HS-5 (cell line): ENCODE measurements at places on chromosomes 12 and 14.

- DNase-seq, result no peak
Measured at GRCh38 chr12:8563356-8563755, 22.7 kb upstream of the CLEC4E start.

GRCh38 chr12:48183876-48184548 is 568 bp downstream of the CCDC184 start:
- DNase-seq, result no peak

DNA sequence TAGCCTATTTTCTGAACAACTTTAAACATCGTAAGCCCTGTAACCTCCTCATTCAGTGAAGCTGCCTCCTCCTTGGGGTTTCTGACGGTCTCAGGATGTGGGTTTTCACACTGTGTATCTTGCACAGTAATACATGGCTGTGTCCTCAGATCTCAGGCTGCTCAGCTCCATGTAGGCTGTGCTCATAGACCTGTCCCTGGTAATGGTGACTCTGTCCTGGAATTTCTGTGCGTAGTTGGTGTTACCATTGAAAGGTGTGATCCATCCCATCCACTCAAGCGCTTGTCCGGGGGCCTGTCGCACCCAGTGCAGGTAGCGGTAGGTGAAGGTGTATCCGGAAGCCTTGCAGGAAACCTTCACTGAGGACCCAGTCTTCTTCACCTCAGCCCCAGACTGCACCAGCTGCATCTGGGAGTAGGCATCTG is 980.5 kb downstream of the TMEM121 start:
- no peak for DNase-seq

DNA sequence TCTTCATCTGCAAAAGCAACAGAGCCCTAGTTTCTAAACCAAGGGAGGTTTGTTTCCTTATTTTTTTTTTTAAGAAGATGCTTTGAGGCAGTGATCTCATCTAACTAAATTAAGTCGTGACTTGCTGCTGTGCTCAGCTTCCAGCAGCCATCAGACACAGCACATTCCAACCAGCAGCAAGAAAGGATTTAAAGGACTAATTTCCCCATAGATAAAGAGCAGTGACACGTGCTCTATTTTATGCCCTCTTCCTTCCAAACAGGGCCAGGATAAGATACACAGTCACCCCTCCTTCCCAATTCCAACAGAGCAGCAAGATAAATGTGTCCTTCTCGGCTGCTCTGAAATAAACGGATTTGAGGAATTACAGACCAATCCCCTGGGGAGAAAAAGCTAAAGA is 81.7 kb downstream of the PRKAB1 start:
- DNase-seq, result no peak

DNA sequence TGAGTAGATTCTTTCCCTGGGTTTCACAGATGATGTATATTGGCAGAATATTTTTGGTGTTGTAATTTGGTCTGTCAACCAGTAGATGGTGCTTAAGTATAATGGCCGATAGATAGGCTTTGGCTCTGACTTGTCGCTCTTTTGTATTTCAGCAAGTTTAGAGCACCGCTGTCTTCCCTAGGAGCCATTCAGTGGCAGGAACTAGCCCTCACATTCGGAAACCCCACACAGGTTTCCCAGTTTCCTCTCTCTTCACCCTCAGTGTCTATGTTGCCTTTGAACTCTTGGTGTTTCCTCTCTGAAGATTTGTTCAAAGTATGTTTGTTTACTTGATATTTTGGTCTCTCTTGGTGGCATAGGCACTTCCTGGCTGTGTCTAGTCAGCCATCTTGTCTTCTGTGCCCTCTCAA is 102.2 kb downstream of the GPHN start:
- no peak for DNase-seq

DNA sequence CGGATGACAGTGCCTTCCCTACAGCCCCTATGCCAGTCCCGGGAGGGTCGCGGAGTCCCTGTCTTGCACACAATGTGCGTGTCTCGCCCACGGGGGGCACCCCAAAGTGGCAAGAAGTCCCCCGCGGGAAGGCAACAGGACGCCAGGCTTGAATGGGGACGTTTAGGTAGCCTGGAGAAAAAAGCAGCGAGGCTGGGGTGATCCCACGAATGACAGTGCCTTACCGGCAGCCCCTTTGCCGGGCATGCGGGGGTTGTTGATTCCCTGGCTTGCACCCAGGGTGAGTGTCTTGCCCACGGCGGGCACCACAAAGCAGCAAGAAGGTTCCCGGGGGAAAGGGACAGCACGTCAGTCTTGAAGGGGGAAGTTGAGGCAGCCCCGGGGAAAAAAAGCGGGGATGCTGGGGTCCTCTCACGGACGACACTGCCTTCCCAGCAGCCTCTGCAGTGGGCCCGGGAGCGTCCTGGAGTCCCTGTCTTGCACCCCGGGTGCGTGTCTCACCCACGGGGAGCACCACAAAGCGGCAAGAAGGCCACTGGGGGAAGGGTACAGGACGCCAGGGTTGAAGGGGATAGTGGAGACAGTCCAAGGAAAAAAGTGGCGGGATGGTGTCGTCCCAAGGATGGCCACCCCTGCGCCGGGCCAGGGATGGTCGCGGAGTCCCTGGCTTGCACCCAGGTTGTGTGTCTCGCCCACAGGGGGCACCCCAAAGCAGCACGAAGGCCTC is 156.8 kb upstream of the ALG10B start:
- DNase-seq, result no peak

DNA sequence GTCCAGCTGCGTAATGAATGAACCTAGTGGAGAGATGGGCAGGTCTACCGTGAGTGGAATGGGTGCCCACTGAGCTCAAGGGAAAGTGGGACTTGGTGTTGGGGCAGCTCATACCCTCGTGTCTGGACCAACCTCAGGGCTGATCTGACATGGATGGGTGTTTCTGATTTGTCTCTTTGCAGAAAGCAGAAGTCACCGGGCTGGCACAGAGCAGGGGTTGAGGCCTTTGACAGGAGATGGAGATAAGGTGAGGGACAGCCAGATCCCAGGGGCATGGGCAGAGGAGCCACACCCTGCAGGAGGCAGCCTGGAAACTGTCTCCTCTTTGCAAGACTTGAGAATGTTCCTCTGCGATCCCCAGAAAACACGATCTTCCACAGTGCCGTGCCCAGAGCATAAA is 20.9 kb upstream of the PPP1CC start:
- DNase-seq, result no peak

DNA sequence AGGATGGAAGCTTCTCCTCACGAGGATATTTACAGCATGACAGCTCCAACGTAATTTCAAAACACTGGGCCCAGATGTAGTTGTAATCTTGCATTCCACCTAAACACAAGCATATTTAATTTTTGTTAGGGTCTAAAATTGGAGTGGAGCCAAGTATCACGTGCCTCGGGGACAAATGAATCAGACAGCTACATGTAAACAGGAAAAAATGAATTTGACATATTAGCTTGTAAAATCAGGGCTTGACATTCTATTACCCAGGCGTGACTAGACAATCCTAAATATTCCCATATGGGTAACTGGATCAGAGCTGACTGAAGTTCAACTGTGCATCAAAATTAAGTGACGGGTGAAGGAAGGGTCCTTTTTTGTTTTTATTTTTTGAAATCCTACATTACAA is 59.0 kb downstream of the MDM2 start:
- no peak for DNase-seq

DNA sequence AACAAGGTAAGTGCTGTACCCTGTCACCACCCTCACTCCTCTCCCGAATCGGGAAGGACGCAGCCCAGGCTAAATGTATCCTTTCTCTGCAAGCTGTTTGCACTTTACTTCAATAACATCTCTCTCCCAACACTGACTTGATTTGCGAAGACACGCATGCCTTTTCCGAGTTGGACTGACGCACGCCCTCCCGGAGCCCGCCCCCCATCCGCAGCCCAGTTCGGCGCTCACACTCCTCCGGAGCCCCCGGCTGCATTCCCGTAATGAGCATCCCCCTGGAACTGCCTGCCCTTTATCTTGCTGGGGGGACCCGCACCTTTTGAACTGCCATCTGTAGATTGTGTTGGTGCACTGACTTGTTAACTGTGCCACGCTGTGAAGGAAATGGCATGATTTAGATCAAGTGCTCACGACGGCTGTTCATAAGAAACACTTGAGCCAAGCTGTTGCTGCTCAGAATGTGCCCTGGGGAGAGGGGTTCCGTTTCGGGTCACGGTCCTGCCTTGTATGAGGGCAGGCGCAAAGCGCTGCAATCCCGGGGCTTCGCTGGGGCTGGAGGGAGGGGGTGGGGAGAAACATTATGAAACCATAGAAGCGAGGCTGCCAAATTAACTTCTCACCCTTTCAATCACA is 176.6 kb upstream of the CDKN3 start:
- DNase-seq, result no peak

GRCh38 chr14:91599994-91600393 is 89.9 kb upstream of the PPP4R3A start:
- no peak for DNase-seq

DNA sequence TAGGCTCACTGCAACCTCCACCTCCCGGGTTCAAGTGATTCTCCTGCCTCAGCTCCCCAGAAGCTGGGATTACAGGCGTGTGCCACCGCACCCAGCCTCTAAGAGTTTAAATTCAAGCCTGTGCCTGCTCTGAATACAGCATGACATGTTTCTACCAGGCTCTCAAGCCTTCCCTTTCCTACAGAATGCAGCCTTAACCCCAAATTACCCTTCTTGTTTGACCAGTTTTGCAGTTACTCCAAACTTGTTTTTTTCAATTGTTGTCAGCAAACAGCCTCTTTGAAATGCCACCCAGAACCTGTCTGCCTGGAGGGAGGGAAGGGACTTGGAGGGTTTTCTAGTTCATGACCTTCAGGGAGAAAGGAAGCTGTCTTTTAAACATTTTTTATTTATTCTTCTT is 15.4 kb downstream of the GLTP start:
- DNase-seq, result no peak

GRCh38 chr12:64889434-64890216 is 65.2 kb downstream of the TBC1D30 start:
- no peak for DNase-seq

DNA sequence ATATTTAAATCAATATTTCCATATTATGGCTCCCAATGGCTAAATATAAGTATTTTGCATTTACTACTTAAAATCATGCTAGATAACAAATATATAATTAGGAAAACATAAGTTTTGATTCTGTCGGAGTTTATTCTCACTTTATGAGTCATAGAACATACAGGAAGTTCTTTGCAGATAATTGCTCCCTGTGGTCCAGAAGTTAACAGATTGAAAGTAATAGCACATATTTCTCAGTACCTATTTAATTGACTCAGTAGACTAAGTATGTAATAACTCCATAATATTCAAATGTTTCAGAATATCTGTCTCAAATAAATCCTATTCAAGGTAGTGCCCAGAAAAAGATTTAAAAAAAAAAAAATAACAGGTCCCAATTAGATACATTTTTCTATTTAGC is 806.0 kb upstream of the ATXN7L3B start:
- DNase-seq, result no peak

GRCh38 chr12:24678436-24678835 is 270.5 kb downstream of the BCAT1 start:
- no peak for DNase-seq

DNA sequence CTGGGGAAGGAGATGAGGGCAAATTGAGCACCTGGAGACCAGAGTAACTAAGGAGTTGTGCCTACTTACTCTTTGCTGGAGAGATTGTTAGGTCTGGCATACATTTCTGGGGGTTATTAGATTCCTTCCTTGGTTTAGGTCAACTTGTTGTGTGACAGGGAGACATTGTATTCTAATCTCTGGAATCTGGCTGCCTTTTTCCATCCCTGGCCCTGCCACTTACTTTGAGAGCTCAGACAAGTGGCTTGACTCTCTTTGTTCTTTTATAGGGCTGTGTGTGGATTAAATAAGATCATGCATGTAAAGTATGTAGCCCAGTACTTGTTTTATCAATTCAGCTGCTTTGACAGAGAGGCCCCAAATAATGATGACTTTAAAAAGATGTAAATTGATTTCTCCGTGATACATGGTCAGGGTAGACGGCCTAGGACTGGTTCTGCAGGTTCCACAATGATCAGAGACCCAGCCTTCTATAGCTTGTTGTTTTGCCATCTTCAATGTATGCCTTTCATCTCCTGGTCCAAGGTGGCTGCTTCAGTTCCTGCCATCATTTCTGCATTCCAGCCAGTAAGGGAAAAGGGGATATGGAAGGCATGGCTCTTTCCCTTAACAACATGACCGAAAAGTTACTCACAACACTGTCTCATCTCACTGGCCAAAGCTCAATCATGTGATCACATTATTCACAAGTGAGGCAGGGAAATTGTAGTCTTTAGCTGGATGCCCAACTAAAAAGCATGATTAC is 72.6 kb downstream of the CHST11 start:
- DNase-seq, result no peak

- DNase-seq, result no peak
Measured at GRCh38 chr12:100671396-100672074, 98.1 kb downstream of the GAS2L3 start.

DNA sequence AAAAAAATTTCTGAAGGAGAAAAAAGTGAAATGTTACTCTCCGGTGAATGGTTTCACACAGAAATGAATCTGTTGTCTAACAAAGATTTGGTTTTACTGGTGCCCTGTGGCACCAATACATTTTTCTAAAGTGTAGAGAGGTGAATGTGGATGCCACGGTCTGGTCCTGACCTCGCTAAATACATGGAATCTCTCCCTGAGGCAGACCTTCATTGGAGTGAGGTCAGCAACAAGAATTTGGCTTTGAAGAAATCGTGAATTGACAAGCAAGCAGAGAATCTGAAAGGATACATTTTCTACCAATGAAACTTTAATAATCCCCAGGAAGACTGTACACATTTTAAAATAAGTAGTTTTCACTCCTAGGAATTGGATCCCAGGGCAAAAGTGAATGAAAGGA is 81.2 kb upstream of the OTOGL start:
- DNase-seq, result no peak

DNA sequence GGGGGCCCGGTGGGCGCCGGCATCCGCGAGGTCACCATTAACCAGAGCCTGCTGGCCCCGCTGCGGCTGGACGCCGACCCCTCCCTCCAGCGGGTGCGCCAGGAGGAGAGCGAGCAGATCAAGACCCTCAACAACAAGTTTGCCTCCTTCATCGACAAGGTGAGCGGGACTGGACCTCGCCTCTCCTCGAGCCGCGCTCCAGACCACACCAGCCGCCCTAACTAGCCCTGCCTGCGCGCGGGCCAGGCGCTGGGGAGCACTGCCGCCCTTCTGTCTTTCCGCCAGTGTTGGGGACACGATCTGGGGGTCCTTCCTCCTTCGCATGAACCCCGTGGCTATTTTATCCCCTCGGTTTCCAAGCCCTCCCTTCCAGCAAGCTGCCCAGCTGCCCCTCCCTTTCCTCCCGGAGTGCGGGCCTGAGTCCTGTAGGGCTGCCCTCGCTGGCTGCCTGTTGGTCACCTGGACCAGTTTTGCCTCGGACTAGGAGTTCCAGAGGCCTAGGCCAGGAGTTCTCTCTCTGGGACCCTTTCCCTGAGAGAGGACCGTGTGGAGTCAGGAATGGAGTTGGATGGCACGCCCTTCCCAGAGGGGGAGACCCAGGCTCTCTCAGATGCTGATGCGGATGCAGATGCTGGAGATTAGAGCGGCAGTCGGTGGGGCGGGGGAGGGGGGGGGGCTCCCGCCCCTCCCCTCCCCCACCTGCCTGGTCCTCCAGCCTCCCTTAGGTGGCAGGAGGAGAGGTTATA is 592 bp downstream of the KRT7 start:
- DNase-seq, result no peak

- DNase-seq, result no peak
Measured at GRCh38 chr12:78101113-78101876, 270.6 kb downstream of the NAV3 start.

GRCh38 chr14:105326891-105327694 is 12.5 kb downstream of the PACS2 start:
- DNase-seq, result no peak
